Left kidney (tissue), 8 donors: ENCODE measurements at places on chromosomes 2 and 18. TPM values are rescaled to one million over a fixed set of nuclear protein-coding genes. Genes with fewer than 3 reads are reported as not detected.

The CCL20 gene
- polyA plus RNA-seq = 0.48 TPM

The COL4A4 gene
- polyA plus RNA-seq = 48.6 TPM

GRCh38 chr18:28729321-28729720 is 552.4 kb upstream of the CDH2 start:
- no peak for DNase-seq

The EFEMP1 gene
- polyA plus RNA-seq = 111 TPM
